ENCODE measurements at places on chromosomes 5 and 9.

GRCh38 chr5:173385832-173386360 lies 57.7 kb upstream of the STC2 start:
- no peak for DNase-seq

DNA sequence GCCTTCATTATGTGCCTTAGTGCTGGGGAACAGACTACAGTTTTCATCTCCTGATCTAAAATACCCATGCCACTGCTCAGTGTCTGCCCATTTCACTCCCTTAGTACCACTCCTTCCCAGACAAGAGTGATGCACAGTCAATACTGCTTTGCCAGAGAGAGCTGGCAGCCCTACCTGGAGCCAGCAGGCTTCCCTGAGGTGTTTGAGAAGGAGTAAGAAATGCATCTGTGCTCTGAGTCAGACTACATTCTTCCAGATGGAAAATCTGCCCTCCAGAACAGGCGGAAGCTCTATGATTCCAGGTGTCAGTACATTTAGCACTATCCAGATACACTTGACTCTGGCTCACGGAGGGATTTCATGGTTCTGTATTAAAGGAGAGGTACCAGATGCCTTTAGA lies 209.8 kb downstream of the BRINP1 start:
- no peak for DNase-seq

DNA sequence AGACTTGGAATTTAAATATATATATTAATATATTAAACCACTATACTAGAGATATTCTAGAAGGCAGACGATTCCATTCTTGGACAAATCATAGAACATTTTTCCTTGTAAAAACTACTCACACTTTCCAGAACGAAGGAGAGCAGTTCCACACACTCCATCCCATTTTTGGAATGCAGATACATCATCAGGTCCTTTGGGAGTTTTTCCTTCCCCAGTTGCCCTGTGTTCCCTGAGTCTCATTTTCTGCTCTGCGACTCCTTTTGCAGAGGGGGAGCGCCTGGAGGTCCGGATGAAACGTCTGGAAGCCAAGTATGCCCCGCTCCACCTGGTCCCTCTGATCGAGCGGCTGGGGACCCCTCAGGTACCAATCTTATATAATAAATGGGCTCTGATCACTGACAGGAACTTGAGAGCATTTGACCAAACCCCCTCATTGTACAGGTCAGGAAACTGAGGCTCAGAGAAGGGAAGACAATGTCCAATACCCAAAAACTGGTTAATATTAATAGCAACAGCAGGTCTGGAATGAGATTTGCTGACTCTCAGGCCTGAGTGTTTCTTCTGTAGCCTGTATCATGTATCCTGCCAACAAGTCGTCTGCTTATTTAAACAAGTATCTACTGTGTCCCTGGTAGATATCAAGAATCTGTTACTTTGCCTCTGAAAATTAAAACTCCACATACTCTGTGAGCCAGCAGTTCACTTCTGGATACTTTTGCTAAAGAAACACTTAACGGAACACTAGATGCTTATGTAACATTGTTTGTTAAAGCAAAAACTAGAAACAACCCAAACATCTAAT lies 76.8 kb upstream of the NIPAL4 start:
- no peak for DNase-seq

DNA sequence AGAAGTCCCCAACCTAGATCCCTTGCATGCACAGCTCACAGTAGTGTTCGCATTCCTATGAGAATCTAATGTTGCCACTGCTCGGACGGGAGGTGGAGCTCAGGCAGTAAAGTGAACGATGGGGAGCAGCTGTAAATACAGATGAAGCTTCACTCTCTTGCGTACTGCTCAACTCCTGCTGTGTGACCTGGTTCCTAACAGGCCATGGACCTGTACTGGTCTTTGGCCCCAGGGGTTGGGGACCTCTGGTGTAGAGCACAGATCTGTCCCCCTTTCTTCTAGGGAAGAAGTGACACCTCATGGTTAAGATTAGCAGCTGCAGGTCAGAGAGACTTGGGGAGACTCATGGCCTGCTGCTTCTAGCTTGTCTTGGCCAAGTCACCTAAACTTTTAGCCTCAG lies 7.1 kb downstream of the ARHGEF28 start:
- DNase-seq: no peak

GRCh38 chr5:160450164-160450932 lies 28.7 kb downstream of the PTTG1 start:
- DNase-seq: no peak

GRCh38 chr9:134485653-134486052 lies 155.9 kb upstream of the COL5A1 start:
- DNase-seq: no peak

- no peak for DNase-seq
Measured at GRCh38 chr9:89534515-89535287, 36.8 kb upstream of the SEMA4D start.

DNA sequence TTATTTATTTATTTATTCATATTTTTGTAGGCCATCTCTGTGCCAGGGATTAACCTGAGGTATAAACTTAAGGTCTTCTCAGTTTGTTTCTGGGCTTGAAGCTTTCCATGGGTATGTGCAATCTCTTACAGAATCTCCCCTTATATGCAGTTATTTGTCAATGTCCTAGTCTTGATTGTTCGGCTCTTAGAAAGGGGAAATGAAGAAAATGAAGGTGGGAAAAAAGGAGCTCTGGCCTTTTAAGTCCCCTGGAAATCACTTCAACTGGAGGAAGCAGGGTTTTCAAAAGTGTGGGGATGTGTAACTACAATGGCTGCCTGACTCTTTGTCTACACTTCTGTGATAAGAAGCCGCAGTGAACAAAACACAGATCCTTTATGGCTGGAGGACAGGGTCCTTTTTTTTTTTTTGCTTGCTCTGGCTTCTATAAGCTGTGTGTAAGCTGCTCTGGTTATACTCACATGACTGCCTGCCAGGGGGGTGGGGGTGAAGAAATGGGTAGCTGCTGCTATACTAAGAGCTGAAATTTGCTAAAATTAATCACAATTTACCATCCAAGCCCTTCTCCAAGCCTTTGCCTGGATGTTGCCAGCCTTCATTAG lies 33.7 kb downstream of the CENPP start:
- no peak for DNase-seq

DNA sequence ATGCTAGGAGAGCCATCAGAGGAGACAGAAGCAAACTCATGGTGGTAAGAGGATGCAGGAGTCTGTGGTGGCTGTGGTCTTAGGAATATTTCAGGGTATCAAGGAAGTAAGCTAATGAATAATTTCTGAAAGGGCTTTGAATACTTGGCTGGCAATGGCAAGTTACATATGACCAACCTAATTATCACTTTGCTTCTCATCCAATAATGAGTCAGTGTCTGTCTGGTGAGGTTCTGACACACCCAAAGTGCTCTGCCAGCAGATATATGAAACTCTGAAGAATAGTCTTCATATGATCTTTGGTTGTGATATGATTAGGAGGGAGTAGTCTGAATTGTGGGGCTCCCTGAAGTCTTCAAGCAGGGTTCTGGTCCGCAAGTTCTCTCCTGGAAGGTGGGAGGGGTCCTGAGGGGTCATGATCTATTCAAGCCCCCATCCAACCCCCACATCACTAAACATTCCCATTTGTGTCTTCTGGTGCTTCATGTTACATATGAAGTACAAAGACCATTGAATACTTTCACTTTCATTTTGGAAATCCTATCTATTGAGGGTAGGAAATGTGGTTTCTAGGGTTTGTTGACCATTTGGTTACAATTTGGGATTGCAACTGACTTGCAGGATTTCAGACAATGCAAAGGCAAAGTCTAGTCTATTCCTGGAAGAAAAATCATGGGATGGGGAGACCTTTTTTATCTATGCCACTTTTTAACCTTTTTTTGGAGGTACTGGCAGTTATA lies 199.9 kb upstream of the CDKN2B start:
- DNase-seq: no peak

DNA sequence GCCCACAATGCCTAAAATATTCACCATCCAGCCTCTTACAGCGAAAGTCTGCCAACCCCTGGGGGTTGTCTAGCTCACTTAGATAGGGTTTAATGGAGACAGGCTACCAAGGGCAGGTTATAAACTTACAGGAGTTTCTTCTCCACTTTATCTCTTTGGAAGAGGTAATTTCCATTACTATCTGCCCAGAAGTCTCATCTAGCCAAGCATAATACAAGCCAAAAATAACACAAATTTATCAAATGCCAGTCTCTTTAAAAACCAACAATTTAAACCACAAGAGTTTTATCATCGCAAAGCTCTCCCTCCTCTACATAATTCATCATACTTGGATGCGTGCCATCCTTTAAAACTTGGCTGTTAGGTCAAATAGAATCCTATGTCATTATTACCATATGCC lies 6.2 kb downstream of the RBM22 start:
- DNase-seq: no peak

GRCh38 chr9:77649109-77649812 lies 1.1 kb upstream of the GNA14 start:
- DNase-seq: no peak

- DNase-seq: no peak
Measured at GRCh38 chr5:81395262-81395661, 1.3 kb upstream of the ACOT12 start.

DNA sequence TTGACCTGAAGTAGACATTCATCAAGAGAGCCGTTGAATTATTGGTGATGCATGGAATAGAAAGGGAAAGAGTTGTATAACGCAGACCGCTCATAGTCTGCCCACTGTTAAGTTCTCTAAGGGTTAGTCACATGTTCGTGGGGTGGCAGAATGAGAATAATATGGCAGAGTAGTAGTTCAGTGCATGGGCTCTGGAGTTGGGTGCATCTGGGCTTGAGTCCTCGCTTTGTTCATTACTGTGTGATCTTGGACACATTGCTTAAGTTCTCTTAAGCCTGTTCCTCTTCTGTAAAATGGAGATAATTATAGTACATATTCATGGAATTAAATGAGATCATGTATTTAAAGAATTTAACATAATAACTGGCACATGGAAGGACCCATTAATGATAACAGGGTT lies 23.6 kb downstream of the TNPO1 start:
- DNase-seq: no peak

GRCh38 chr5:176844706-176845391 lies 34.5 kb downstream of the UNC5A start:
- peak; percentile 52 for DNase-seq

DNA sequence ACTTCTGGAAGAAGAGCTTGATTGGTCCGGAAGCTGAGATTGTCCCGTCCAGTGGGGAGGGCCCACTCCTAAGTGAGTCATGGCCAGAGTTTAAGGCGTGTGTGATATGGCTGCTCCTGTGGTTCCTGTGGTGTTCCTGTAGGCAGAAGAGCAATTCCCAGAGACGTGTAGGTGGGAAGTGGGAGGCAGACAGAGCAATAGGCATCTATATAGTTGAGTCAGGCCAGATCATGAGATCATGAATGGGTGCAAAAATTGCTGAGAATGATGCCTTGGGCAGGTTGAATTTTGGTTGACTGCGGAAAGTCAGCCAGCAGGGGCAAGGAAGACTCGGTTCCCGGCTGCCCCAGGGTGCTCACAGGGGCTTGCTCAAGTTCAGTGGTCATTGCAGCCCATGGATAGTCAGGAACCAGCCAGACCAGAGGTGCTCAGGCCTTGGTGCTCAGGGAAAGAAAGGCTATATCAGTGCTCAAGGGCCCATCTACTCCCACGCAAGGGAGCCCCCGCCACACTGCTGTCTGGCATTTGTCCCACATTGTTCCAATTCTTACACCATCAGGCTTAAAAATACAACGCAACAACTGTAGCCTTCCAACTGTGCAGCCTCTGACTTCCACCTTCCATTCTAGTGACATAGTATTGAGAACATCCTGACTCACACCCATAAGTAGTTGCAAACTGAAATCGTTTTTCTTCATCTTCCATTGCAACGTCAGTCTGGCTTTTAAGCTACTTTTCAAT lies 21.0 kb upstream of the GSN start:
- no peak for DNase-seq

- peak; percentile 80 for DNase-seq
Measured at GRCh38 chr5:149268928-149269557, 2.6 kb upstream of the AFAP1L1 start.

DNA sequence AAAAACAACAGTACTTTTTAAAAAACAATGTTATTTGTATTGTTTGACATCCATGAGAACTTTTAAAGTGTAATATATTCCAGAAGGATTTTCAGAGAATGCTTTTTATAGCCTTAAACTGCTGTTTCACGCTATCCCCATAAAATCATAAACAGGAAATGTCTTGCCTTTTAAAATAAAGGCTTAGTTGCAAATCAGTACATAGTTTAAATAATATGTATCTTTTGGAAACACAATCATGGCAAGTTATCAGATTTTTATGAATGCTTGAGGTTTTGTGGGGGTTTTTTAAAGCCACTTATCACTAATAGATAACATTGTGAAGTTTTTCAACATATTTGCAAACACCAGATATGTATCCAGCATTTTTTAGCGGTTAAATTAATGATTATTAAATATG lies 37.2 kb upstream of the F2RL2 start:
- no peak for DNase-seq

GRCh38 chr5:89930591-89931392 lies 478.8 kb downstream of the CETN3 start:
- no peak for DNase-seq

DNA sequence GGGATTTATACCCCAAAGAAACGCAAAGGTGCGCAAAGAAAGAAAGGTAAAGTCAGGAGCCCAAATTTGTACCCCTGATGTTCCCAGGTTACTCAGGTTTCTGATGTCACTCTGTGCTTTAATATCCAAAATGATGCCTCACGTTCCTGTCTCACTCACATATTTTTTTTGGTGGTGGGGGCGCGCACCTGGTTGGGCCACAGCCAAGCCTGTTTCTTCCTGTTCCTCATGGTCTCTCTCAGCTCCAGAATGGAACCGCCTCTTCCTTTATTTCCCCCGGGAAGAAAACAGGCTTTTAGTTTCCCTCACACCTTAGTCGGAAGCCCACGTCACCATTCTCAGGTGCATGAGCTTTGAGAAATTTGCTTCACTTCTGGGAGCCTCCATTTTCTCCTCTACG lies 118.3 kb upstream of the BOD1 start:
- no peak for DNase-seq

DNA sequence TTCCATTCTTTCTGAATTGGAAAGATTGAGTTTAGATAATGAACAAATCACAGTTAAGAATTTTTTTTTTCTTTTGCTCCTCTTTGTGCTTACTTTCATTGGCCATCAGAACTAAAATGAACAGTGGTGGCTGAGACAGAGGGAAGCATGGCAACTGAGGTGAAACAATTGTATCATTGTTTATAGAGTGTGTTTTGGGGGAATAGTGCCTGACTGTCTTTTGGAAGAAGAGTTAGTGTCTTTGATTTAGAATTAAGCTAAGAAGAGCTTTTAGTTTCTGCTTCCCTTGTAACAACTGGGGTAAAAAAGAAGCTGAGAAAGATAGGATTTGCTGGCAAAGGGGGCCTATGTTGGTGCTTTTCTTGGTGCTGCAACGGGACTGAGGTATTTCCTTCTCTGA lies 24.0 kb downstream of the HSD17B4 start:
- DNase-seq: no peak

- no peak for DNase-seq
Measured at GRCh38 chr5:50807661-50808060, 141.2 kb downstream of the PARP8 start.

DNA sequence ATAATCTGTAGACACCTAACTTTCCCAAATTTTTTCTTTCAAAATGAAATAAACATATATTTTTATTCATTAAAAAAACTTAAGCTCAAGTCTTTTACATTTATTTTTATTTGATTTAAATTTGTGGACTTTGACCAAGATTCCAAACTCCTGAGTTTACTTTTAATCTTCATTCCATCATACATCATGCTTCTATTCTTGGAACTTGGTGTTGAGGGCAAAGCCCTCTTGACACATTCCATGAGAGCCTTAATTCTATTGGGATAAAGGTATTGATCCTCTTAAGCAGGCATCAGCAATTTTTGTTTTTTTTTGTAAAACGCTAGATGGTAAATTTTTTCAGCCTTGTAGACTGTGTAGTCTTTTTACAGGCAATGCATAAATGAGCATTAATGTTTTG lies 53.6 kb downstream of the FBXO4 start:
- no peak for DNase-seq

GRCh38 chr9:95499046-95499676 lies 17.6 kb downstream of the PTCH1 start:
- DNase-seq: no peak
